ENCODE measurements at places on chromosomes 2 and 18.

- peak; percentile 86 for DNase-seq
Observed at GRCh38 chr2:4358837-4359236, 655.5 kb downstream of the DCDC2C start.

GRCh38 chr2:26567534-26567933 is 73.6 kb downstream of the CIB4 start:
- DNase-seq, result no peak

GRCh38 chr2:26464390-26465265 is 13.3 kb downstream of the OTOF start:
- DNase-seq, result no peak

GRCh38 chr2:222309361-222309760 is 10.6 kb upstream of the PAX3 start:
- no peak for DNase-seq

DNA sequence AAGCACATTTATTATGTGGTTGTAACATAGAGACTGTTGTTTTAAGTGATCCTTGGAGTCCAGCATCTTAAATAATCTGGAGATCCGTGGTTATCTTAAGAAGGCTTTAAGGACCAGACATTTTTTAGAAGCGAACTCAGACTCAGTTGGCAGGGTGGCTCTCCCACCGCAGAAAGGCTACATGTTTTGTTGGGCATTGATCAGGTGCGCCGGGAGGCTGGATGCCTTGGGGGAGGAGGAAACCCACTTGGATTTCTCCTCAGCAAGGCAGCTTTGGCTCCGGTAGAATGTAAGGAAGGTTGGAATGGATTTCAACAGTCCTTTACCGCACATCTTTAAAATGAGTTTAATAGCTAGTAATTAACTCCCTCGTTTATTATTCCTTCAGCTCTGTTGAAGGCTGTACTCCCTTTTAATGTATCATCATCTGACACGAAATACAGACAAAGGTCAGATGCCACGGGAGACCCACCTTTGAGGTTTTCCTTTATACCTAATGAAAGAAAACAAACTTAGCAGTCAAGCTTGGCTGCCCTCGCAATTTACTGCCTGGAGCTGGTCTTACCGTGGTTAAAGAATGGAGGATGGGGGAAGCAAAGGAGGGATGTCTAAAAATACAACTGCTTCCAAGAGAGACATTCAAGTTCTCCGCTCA is 1.2 kb downstream of the TMEM200C start:
- no peak for DNase-seq

- no peak for DNase-seq
Observed at GRCh38 chr18:10354241-10354811, 100.1 kb upstream of the APCDD1 start.

- no peak for DNase-seq
Observed at GRCh38 chr18:23704806-23705205, 15.6 kb downstream of the LAMA3 start.

DNA sequence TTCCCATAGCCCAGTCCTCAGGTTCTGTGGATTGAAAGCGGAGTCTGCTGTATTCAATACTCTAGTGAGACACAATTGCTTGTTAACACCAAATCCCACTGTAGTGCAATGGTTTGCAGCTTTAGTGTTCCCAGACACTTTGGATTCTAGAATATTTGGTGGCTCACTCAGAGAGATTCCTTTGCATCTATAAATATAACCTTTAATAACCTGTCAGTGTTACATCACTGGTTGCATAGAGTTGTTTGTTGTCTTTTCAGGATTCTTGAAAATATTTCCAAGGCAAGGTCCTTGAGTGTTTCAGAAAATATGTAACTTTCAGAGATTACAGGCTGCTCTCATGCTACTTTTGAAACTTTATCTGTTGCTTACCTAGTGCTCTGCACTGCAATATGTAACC is 157.5 kb downstream of the ZEB2 start:
- no peak for DNase-seq

GRCh38 chr2:42135381-42136312 is 33.5 kb upstream of the EML4 start:
- DNase-seq, result no peak

DNA sequence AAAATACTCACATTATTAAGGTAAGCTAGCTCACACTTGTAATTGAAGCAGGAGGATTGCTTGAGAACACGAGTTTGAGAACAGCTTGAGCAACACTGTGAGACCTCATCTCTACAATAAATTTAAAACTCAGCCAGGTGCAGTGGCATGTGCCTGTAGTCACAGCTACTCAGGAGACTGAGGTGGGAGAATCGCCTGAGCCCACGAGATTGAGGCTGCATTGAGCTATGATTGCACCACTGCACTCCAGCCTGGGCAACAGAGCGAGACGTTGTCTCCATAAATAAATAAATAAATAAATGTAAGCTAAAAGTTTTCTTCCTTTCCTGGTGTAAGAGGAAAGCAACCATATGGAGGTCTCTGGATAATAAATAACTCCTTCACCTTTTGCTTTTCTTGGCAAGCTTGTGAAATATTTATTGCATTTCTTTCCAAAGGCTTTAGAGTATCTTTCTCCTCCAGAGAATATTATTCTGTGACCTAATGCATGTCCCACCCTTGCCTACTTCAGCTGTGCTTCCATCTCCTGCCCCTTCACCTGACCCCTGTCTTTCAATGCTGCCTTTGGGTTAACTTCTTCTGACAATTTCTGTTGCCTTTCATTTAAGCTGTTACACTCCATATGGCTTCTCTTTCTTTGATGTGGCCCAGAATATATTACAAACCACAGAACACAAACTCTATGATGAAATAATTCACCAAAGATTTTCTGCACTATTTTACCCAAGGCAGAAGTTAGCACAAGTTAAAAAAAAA is 280.7 kb upstream of the RND3 start:
- no peak for DNase-seq

- no peak for DNase-seq
Observed at GRCh38 chr2:157459486-157459885, 15.6 kb upstream of the CYTIP start.

GRCh38 chr18:13222856-13223281 is 4.3 kb downstream of the LDLRAD4 start:
- DNase-seq, result peak; percentile 91

DNA sequence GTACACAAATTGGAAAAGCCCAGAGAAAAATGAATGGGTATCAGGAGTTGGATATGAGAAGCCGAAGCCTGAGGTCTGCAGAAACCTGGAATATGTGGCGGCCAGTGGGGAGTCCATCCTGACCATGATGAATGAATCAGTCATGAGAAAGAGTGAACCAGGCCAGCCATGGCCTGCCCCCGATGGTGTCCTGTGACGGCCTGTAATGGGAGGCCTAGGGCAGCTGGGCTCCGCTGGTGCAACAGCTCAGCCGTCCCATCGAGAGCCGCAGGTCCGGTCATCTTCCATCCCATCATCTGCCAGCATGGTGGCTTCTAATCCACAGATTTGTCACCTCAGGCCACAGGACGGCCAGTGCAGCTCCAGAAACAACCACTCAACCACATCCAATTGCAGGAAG is 116.4 kb downstream of the PDCL3 start:
- no peak for DNase-seq

DNA sequence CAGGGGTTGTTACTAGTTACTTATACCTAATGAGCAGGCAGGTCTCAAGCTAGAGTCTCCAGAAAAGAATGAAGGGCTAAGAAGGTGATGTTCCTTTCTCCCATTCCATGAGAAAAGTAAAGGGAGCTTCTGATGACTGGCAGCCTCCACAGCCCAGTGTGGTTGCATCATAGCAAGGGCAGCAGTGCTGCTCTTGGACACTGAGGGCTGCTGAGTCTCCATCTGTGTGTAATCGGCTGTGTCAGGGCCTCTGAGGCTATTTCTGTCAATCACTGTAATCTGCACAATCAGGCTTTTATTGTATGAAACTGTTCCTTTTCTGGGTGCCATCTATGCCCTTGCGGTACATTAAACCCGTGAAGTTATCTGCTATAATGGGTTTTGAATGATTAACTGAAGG is 164.1 kb upstream of the FBXO11 start:
- no peak for DNase-seq

DNA sequence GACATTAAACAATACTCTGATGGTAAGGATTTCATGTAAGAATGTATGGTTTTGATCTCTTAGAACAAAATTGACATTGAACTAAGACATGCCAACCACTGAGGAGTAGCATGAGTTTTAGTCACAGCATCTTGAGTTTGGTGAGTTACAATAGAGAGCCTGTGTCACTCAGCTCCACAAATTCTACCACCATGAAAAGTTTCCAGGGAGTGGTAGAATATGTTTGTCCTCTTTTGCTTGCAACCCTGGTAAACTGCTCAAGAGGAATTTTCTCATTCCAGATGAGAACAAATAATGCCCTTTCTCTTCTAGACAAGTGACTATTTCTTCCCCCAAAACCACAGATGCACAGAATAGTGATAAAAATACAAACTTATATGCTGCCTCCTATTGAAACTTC is 502.0 kb upstream of the VRK2 start:
- DNase-seq, result no peak

- DNase-seq, result no peak
Observed at GRCh38 chr18:49869354-49869753, 56.0 kb upstream of the ACAA2 start.

- no peak for DNase-seq
Observed at GRCh38 chr2:138182937-138183312, 218.7 kb downstream of the HNMT start.

DNA sequence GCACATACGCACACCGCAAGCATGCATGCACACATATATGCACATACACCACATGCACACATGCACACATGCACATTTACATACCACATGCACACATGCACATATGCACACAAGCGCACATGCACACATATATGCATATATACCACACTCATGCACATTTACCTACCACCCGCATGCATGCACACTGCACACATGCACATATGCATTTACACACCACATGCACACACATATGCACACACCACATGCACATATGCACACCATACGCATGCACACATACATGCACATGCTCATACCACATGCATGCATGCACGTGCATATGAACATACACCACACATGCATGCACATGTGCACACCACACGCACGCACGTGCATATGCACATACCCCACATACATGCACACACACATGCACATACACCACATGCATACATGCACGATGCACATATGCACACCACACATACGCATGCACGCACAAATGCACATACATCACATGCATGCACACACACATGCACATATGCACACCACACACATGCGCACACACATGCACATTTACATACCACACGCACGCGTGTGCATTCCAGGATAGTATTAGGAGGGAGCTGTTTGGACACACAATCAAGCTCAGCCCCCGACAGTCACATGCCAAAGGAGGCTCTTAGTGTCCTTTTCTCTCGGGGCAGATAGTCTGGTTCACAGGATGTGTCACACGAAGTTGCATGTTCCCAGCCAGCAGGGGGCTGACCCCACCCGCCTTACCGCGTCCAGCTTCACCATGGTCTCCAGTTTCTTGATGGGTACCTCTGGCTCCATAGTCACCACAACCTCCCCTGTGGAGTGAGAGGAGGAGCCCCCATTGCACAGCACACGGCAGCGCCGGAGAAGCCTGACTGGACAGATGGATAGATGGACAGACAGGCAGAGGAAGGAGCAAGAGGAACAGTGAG is 5.9 kb downstream of the OTOF start:
- DNase-seq, result no peak

GRCh38 chr2:170436077-170436943 is 258.4 kb downstream of the MYO3B start:
- DNase-seq, result no peak

DNA sequence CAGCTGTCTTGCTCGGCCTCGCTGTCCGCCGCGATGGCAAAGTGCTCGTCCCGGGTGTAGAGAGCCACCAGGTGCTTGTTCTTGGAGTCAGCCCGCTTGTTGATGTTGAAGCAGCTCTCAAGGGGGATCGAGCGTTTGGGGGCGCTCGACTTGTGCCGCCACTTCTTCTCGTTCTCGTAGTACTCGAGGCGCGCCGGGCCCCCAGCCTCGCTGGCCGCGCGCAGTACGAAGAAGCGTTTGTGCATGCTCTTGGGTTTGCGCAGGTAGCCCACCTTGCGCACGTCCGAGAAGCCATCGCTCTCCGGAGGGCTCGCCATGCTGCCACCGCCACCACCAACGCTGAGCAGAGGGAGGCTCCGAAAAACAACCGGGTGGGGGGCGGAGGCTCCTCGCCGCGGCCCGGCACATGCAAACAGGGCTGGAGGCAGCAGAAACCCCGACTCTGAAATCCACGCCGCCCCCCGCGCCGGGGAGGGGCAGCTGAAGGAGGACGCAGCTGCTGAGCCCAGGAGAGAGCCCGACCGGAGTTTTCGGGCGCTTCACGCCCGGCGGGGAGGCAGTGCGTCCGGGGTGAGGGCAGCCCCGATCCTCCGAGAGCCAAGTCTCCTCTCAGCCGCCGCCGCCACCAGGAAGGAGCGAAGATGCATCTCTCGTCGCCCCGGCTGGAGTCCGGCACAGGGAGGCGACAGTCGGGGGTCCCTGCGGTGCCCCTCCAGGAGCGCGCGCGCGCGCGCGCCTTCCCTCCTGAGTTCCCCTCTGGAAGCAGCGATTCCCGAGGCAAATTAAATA is 1.0 kb downstream of the IRS1 start:
- peak; percentile 21 for DNase-seq

DNA sequence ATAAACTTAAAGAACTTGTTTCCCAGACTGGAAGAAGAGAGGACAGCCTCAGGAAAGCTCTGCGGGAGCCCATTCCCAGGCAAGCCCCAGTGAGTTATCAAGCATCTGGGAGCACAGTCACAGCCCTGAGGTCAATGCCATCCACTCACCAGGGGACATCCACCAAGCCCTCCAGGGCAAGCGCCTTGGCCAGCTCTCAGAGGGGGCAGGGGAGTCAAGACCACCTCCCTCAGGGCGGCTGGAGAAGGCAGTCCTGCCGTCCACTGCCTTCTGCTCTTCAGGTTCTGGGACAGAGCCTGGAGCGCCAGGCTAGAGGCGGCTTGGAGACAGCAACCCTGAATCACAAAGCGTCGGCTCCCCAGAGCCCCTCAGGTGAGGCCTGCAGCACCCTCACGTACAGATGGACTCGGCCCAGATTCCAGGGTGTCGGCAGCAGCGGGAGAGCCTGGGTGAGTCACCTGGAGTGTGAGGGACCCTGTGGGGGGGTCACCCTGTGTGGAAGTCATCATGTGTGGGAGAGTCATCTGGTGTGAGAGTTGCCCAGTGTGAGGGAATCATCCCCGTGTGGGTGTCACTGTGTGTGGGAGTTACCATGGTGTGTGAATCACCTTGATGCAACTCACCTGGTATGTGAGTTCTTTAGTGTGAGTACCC is 100.9 kb upstream of the TEX51 start:
- no peak for DNase-seq

- DNase-seq, result no peak
Observed at GRCh38 chr2:165674780-165675179, 119.3 kb downstream of the GALNT3 start.

- DNase-seq, result no peak
Observed at GRCh38 chr2:85748039-85748734, 5.6 kb upstream of the ATOH8 start.
